ENCODE measurements at places on chromosomes 2 and 18. TPM values are rescaled to one million over a fixed set of nuclear protein-coding genes. Genes with fewer than 3 reads are reported as not detected.

DNA sequence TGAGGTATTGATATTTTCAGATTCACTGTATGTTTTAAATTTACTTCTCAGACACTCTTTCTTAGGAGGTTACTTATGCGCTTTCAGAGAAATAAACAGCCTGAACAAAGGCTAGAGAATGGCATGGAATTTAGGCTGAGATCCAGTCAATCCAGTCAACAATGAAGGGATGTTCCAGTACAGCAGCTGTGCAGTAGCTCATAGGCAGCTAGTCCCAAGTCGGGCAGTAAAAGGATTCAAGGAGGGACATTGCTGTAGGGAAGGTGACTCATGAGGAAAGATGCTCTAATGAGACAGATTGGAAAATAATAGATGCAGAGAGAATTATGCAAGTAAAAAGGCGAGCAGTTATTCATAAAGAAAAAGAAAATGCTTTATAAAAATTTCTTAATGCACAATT is 397.9 kb upstream of the RGPD4 start:
- DNase-seq, result no peak

DNA sequence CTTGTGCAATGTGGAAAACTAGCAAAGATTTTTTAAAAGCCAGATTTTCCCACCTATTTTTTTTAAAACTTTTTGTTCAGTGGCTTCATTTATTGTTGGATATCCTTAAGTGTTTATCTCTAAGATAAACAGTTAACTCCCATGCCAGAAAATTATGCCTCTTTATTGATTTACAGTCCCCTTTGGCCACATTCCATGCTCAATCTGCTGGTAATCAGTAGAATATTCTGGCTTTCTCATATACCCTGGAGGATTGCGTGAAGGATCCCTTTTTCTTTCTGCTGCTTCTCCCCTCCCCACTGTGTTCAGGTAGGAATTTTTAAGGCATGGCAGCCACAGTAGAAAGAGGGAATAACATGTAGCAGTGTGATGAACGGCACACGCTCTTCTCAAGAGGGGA is 2.6 kb downstream of the GRHL1 start:
- DNase-seq, result no peak

DNA sequence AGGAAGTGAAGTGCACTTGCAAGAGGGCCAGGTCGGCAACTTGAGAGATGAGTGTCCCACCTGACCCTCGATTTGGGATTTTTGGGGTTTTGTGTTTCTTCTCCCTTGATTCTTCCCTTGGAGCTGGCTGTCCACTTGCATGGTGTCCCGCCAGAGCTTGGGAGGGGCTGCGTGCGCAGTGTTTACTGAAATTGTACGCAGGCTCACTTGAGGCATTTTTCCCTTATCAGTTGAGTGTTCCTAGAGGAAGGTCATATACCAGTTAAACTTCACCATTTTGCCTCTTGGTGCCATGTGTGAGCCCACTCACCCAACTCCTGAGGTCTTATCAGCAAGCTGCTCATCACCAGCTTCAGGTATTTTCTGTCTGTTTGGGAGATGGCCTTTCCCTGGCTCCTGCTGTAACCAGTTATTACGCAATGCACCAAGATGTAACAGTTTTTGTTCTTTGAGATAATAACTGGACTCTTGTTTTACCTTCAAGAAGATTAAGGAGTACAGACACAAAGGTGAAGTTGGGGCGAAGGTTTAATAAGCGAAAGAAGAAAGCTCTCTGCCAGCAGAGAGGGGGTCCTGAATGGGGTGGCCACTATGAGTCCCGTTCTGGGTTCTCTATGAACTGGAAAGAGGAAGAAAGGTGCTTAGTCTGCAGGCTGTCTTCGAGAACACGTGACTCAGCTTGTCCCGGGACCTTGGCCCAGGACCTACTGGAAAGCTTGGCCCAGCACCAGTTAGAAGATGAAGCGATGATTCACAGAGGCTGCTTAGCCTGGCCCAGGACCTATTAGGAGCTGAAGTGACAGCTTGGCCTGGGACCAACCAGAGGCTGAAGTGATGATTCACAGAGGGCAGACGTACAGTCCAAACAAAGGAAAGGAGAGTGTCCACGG is 21.5 kb upstream of the TXNL4A start:
- no peak for DNase-seq

DNA sequence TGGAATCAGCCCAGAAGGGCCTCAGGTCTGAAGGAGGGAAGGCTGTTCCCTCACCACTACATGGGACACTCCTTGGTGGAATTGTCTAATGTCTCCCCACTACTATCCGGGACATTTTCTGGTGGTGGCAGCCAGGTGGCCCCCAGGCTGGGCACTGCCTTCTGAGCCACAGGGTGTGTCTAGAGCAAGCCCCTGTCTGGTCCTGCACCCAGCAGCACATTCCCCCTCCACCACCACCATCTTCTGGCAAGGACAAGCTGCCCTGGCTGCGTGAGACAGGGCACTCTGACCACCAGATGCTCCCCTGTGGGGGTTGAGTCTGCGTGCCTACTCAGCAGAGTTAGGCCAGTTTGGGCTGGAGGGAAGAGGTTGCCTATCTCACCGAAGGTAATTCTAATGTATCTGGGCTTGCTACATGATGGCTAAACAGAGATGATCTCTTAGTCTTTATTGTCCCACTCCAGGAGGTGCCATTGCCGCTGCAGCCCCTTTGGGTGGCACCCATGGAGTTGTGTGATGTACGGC is 106.3 kb downstream of the PLB1 start:
- DNase-seq, result no peak

- peak; percentile 29 for DNase-seq
Observed at GRCh38 chr2:15315411-15315810, 245.7 kb downstream of the NBAS start.

GRCh38 chr2:143936538-143936847 is 583.4 kb downstream of the ZEB2 start:
- no peak for DNase-seq

DNA sequence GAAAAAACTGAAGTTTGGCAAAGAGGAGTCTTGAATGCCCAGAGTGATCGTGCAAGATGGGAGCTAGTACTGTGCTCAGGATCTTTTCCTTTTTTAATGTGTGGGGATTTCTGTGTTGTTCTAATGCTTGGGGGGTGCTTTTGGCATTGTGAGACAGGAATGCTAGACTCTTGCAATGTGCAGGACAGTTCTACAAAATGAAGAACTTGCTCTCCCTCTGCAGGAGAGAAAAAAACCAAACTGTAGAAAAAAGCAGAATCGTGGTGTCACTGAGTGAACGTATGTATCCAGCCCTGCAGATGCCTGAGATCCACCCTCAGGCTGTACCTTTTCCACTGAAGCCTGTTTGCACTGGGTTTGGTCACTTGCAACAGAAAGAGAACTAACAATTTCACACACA is 12.1 kb upstream of the TTC39C start:
- no peak for DNase-seq

DNA sequence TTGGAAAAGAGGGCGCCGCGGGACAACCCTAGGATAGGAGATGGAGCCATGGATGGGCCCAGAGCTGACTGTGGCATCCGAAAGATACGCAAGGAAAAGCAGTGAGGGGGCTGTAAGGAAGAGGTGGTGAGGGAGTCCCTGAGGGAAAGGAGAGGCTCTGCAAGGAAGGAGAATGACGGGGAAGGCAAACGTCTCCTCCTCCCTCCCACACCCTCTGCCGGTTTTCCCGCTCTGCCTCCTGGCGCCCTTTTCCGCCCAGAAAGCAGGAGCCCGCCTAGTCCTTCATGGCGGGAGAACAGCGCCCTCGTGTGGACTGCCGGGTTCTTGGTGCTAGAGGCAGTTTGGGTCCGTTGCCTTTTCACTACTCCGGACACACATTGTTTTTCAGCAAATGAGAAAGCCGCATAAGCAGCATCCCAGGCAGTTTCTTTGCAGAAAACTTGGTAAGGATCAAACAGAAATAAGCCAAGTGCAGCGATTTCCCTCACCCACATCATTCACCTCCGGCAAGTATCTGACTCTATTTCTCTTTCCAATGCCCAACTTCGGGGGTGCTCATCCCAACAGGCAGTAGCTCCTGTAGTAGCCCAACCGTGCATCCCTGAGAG is 200.4 kb downstream of the INO80D start:
- DNase-seq, result peak; percentile 74

DNA sequence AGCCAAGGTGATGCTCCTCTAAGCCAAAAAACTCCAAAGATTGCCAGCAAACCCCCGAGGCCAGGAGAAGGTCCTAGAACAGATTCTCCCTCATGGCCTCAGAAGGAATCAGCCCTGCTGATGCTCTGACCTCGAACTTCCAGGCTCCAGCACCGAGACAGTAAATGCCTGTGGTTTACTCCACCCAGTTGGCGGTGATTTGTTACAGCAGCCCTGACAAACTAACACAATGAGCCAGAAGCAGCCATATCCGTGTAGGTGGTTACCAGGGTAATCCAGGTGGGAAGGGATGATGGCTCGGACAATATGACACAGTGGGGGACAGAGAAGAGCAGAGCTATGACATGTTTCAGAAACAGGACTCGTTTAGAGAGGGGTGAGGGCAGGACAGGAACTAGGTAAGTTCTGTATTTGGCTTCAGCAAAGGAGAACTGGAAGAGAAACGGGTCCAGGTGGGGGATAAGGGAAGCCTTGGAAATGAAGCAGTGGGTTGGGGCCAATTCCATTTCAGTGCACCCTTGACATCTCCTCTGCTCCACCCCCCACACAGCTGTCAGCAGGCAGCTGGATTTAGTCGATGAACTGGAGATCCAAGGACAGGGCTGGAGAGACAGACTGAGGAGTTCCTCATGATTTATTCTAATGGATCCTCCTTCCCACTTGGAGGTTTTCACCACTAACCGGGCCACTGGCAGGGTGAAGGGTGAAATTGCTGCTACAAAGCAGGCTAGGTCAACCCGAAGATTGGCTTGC is 179.7 kb upstream of the SH3BP4 start:
- DNase-seq, result peak; percentile 81

DNA sequence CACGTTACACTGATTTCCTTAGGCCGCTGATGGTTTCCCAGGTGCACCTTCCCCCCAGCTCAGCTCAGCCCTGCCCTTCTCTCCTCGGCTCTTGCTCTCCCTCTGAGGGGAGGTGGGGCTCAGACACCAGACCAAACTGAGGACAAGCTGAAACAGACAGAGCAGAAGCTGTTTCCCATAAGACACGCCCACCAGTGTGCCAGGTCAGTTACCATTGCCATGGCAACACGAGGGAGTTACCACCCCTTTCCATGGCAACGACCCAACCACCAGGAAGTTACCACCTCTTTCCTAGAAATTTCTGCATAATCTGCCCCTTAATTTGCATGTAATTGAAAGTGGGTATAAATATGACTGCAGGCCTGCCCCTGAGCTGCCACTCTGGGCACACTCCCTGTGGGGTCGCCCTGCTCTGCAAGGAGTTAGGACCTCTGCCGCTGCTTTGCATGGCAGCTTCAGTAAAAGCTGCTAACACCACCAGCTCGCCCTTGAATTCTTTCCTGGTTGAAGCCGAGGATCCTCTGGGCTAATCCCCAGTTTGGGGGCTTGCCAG is 120.9 kb upstream of the SMIM21 start:
- DNase-seq, result no peak

DNA sequence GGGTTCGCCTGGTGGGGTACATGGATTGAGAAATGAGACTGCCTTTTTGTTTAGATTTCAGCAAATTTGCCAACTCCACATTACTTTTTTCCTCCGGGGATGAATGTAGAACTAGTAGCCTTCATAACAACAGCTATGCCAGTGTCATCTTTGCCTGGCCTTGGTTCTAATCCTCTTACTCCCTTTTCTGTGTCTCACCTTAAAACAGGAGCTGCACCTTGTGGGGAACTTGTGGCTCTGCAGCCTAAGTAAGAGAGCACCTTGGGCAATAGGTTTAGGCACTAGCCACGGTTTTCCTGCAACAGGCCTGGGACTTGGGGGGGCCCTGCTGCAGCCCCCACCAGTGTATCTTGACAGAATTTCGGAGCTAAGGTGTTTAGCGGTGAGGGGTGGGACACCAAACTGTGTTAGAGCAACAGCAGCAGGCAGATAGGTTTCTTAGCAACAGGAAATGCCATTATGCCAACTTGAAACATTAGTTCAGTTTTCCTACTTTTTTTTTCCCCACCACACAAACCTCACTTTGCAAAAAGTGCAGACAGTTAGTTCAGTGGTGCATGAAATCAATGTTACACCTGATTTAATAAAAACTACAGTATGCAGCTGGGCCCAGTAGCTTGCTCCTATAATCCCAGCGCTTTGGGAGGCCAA is 173.7 kb downstream of the PRKCE start:
- no peak for DNase-seq

GRCh38 chr2:196949116-196949515 is 22.6 kb upstream of the PGAP1 start:
- no peak for DNase-seq

TIGD1 gene
- total RNA-seq, result 5.1 TPM

BCL2L11 gene
- total RNA-seq, result 6.3 TPM

ERICH2 gene
- 0.35 TPM for total RNA-seq

CDK15 gene
- total RNA-seq, result 1.1 TPM

TBR1 gene
- not detected for total RNA-seq

DPYSL5 gene
- 10.0 TPM for total RNA-seq

OR6B2 gene
- not detected for total RNA-seq

SERPINB3 gene
- not detected for total RNA-seq

PDE11A gene
- 0.62 TPM for total RNA-seq

ST8SIA5 gene
- 1.0 TPM for total RNA-seq

LAMA3 gene
- total RNA-seq, result 6.3 TPM

NDUFS1 gene
- 99.3 TPM for total RNA-seq

Data from muscle of leg (tissue), 16 donors.